Left renal cortex interstitium (tissue), 4 donors: ENCODE measurements at places on chromosomes 6 and 20. TPM values are rescaled to one million over a fixed set of nuclear protein-coding genes. Genes with fewer than 3 reads are reported as not detected.

HM13 gene
- 136 TPM for polyA plus RNA-seq

HACE1 gene
- 22.1 TPM for polyA plus RNA-seq

NTSR1 gene
- 1.4 TPM for polyA plus RNA-seq

HMGCLL1 gene
- polyA plus RNA-seq = 2.2 TPM

MAP7 gene
- polyA plus RNA-seq = 30.9 TPM

ZNF341 gene
- polyA plus RNA-seq = 5.0 TPM

NANP gene
- 5.7 TPM for polyA plus RNA-seq

HDGFL1 gene
- polyA plus RNA-seq = not detected

TREM2 gene
- polyA plus RNA-seq = 0.28 TPM

E2F1 gene
- 16.1 TPM for polyA plus RNA-seq

APCDD1L gene
- 16.0 TPM for polyA plus RNA-seq

UST gene
- polyA plus RNA-seq = 12.6 TPM

TRIM15 gene
- polyA plus RNA-seq = 0.16 TPM

KHDC1 gene
- polyA plus RNA-seq = 6.9 TPM

PTK6 gene
- 1.3 TPM for polyA plus RNA-seq

RIMS4 gene
- 0.60 TPM for polyA plus RNA-seq

FHL5 gene
- polyA plus RNA-seq = 0.58 TPM

CST3 gene
- polyA plus RNA-seq = 207 TPM

FAM210B gene
- polyA plus RNA-seq = 36.2 TPM

C20orf144 gene
- 0.44 TPM for polyA plus RNA-seq

OPRM1 gene
- 0.09 TPM for polyA plus RNA-seq

DDO gene
- polyA plus RNA-seq = 0.84 TPM

TNFRSF21 gene
- 29.0 TPM for polyA plus RNA-seq

CCDC170 gene
- 2.7 TPM for polyA plus RNA-seq

SMOC2 gene
- polyA plus RNA-seq = 21.3 TPM

PLN gene
- polyA plus RNA-seq = 6.4 TPM

SYNGAP1 gene
- polyA plus RNA-seq = 18.2 TPM

ZNF831 gene
- 0.13 TPM for polyA plus RNA-seq

BNIP5 gene
- polyA plus RNA-seq = 0.09 TPM

NRN1 gene
- polyA plus RNA-seq = 7.7 TPM

TREM1 gene
- polyA plus RNA-seq = not detected

TMEM14C gene
- 148 TPM for polyA plus RNA-seq

LY6G6C gene
- not detected for polyA plus RNA-seq

TFAP2D gene
- polyA plus RNA-seq = not detected

SGK2 gene
- polyA plus RNA-seq = 76.5 TPM

BPI gene
- 0.74 TPM for polyA plus RNA-seq
